Activated CD4-positive, alpha-beta T cell treated with anti-CD3 and anti-CD28 coated beads, Interleukin-2, amount 10 ng/mL, durations not matched to agents 24 days and 14 days (primary cell): ENCODE measurements at places on chromosomes 12 and 14.

DNA sequence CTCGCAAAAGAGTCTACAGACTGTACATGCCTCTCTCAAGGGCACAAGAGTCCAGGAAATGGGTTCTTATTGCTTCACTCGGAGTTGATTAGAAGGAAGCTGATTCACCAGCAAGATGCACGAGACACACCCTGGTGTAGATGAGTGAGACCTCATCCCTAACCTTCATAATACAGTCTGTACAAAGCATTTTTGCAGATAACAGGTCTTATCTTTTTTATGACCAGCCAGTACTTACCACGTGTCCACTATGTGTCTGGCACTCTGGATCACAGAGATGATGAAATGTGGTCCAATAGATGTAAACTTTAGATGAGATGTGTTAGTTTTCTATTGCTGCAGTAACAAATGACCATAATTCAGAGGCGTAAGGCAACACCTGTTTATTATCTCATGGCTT lies 53.4 kb upstream of the PWP1 start:
- H3K36me3 ChIP-seq = peaks cover 10% of the 10 kb centered on the region
- no peak overlapping the region for H3K4me3 ChIP-seq
- H3K4me1 ChIP-seq = no peaks in the 10 kb centered on the region
- DNase-seq = no peak
- H3K27ac ChIP-seq = no peak overlapping the region

- no peaks in the 10 kb centered on the region for H3K27me3 ChIP-seq
- H3K4me3 ChIP-seq = no peak overlapping the region
- H3K27ac ChIP-seq = no peak overlapping the region
- no peaks in the 10 kb centered on the region for H3K36me3 ChIP-seq
These were observed 77.8 kb upstream of the CNOT2 start for GRCh38 chr12:70165450-70165849.

DNA sequence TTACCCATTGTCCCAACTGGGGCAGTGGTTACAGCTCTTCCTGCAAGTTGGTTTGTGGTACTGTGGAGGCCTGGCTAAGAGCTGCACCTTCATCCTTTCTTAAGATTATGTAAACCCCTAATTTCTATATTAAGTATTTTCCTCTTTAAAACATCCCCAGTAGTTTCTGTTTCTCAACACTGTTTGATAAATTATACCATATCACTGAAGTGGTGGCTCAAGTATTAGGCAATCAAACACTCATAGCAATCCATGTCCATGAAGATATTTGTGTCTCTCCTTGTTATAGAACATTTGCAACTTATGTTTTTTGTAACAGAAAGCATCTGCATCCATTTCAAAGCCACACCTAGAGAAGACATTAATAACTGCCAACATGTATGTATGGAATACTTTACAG lies 31.8 kb downstream of the ATXN3 start:
- DNase-seq = no peak
- H3K4me1 ChIP-seq = no peaks in the 10 kb centered on the region
- peaks cover 15% of the 10 kb centered on the region for H3K36me3 ChIP-seq
- H3K4me3 ChIP-seq = no peak overlapping the region
- no peaks in the 10 kb centered on the region for H3K27me3 ChIP-seq

GRCh38 chr14:52043690-52044089 lies 25.2 kb downstream of the NID2 start:
- H3K4me3 ChIP-seq = no peak overlapping the region
- H3K36me3 ChIP-seq = no peaks in the 10 kb centered on the region
- H3K27ac ChIP-seq = no peak overlapping the region
- H3K27me3 ChIP-seq = peaks cover 7% of the 10 kb centered on the region

GRCh38 chr12:103105971-103106597 lies 148.6 kb downstream of the ASCL1 start:
- no peak overlapping the region for H3K27ac ChIP-seq
- H3K36me3 ChIP-seq = no peaks in the 10 kb centered on the region
- no peak overlapping the region for H3K4me3 ChIP-seq

DNA sequence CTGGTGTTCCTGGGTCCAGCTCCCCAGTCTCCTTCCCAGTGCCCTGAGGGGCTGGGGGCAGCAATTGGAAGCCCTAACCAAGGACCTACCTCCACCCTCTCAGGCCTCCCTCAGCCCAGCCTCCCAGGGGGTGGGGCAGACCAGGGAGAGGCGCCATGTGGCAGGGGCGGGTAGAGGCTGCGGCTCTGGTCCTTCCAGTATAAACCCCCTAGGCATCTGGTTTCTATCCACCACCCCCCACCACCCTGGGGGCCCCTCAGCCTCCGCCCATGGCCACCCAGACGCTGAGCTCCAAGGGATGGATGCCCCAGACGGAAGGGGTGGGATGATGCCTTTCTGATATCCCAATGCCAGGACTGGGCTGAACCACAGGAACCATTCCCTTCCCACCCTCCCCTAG lies 2.8 kb upstream of the SP7 start:
- H3K4me3 ChIP-seq = no peak overlapping the region
- no peaks in the 10 kb centered on the region for H3K36me3 ChIP-seq
- peaks cover 45% of the 10 kb centered on the region for H3K27me3 ChIP-seq
- H3K4me1 ChIP-seq = peaks cover 31% of the 10 kb centered on the region

- H3K4me3 ChIP-seq = no peak overlapping the region
- no peak overlapping the region for H3K27ac ChIP-seq
- peaks cover 35% of the 10 kb centered on the region for H3K4me1 ChIP-seq
These were observed 5.1 kb downstream of the KMT5A start for GRCh38 chr12:123388951-123389559.

- DNase-seq = peak; percentile 68
- H3K27me3 ChIP-seq = peaks cover 9% of the 10 kb centered on the region
- no peaks in the 10 kb centered on the region for H3K36me3 ChIP-seq
These were observed 53.1 kb downstream of the SIX6 start for GRCh38 chr14:60561845-60562746.

GRCh38 chr12:67714648-67715047 lies 66.1 kb downstream of the DYRK2 start:
- H3K4me3 ChIP-seq = no peak overlapping the region
- no peaks in the 10 kb centered on the region for H3K36me3 ChIP-seq
- H3K27me3 ChIP-seq = peaks cover 14% of the 10 kb centered on the region
- no peak overlapping the region for H3K27ac ChIP-seq
- H3K4me1 ChIP-seq = peaks cover 6% of the 10 kb centered on the region
- no peak for DNase-seq

- DNase-seq = no peak
- no peak overlapping the region for H3K4me3 ChIP-seq
- no peaks in the 10 kb centered on the region for H3K4me1 ChIP-seq
- no peaks in the 10 kb centered on the region for H3K36me3 ChIP-seq
These were observed 35.7 kb downstream of the IQSEC3 start for GRCh38 chr12:101969-102878.

GRCh38 chr12:123270214-123271000 lies 1.2 kb downstream of the CDK2AP1 start:
- peak overlapping the region; percentile 83 for H3K27ac ChIP-seq
- peak; percentile 73 for DNase-seq
- no peaks in the 10 kb centered on the region for H3K27me3 ChIP-seq

DNA sequence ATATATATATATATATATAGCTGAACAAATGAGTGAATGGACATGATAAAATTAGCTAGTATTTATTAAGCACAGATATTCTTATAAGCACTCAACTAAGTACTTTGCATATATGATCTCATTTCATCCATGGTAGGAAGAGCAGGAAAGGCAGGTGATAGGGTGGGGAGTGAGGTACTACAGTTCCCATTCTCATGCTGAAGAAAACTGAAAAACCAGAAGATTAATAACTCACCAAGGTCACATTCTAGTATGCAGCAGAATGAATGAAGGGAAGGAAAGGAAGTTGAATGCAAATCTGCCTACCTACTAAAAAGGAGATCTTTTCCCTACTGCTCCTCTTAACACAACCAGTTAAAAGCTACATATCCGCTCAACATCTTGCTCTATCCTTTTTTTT lies 298.1 kb upstream of the TMPO start:
- H3K27me3 ChIP-seq = peaks cover 8% of the 10 kb centered on the region
- H3K4me1 ChIP-seq = no peaks in the 10 kb centered on the region
- no peak for DNase-seq
- H3K36me3 ChIP-seq = no peaks in the 10 kb centered on the region
- no peak overlapping the region for H3K4me3 ChIP-seq

DNA sequence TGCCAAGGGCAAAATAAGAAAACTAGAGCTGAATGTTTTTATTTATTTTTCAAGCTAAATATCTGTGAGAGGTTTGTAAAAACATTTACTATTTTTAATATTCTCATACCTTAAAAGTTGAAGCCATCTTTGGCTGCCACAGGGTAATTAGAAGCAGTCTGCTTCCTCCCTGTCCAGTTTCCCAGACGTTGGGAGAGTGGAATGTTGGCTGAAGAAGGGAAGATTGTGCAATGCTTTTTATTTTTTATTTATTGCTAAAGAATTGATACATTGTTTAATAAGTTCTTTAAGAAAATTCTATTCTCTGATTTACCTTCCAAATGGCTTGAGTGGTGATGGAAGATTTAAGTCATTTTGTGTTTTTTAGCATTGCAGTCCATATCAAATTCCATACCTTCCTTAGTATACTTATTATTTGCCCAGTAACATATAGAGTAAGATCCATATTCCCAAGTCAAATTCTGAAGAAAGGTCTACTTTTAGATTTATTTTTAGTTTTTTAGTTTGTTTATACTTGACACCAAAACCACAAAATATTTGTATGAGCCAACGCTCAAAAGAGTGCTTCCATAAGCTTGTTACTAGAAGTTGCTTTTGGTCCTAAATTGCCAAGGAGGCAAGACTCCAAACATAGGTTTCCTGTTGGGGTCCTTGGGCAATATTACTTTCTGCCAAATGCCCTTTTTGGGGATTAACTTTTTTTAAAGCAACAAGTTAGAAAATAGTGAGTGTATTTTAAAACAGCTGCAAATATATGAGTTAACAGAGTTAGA lies 124.0 kb upstream of the CPM start:
- H3K36me3 ChIP-seq = no peaks in the 10 kb centered on the region
- no peak overlapping the region for H3K27ac ChIP-seq
- no peaks in the 10 kb centered on the region for H3K27me3 ChIP-seq
- peaks cover 37% of the 10 kb centered on the region for H3K4me1 ChIP-seq
- no peak overlapping the region for H3K4me3 ChIP-seq
- DNase-seq = no peak

- H3K27ac ChIP-seq = no peak overlapping the region
- no peaks in the 10 kb centered on the region for H3K27me3 ChIP-seq
- no peak for DNase-seq
- H3K4me3 ChIP-seq = no peak overlapping the region
These were observed 228.4 kb upstream of the SOX5 start for GRCh38 chr12:24177889-24178288.

GRCh38 chr14:101131451-101131916 lies 228.0 kb upstream of the RTL1 start:
- no peaks in the 10 kb centered on the region for H3K36me3 ChIP-seq
- peaks cover 12% of the 10 kb centered on the region for H3K27me3 ChIP-seq
- no peak for DNase-seq
- H3K27ac ChIP-seq = no peak overlapping the region
- H3K4me3 ChIP-seq = no peak overlapping the region
- H3K4me1 ChIP-seq = peaks cover 2% of the 10 kb centered on the region

DNA sequence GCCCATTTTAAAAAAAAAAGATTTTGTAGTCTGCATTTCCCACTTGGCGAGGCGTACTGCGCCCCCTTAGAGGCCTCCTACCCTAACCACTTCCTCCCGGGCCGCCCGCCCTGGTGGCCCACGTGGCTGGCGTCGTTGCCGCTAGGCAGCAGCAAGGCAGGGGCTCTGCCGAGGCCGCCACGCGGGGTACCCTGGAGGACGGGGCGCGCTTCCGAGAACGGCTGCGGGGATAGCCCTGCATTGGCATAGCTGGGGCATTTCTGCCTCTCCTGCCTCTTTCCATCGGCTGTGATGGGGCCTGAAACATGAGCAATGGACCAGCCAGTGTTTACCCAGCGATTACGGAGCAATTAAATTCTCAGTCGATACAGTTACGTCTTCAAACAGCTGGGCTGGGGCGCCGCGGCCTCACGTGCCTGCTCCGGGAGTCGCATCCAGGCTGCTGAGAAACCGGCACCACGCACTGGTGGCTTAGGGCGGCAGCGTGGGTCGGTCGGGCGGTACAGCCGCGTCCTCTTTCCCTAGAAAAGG lies 38.0 kb downstream of the IQSEC3 start:
- H3K36me3 ChIP-seq = no peaks in the 10 kb centered on the region
- H3K27ac ChIP-seq = no peak overlapping the region
- no peak for DNase-seq
- peaks cover 7% of the 10 kb centered on the region for H3K27me3 ChIP-seq
- H3K4me1 ChIP-seq = peaks cover 4% of the 10 kb centered on the region

DNA sequence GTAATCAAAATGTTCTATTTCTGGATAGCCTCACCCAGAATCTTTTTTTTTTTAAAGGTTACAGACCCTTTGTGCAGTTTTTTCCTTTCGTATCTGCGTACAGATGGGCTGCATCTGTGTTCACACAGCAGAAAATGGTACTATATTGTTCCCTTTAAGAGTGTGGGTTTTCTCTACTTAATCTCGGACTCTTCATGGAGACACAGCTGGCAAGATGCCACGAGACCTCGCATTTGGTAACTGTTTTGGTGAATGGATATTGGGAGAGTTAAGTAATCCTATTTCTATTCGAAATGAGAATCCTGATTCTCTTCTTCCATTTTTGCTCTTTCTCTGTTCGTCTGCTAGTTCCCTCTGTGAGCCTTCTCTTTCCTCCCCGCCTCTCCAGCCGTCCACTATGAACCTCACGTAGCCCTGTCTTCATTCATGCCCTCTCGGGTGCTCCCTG lies 85.7 kb downstream of the SAMD4A start:
- H3K27me3 ChIP-seq = peaks cover 26% of the 10 kb centered on the region
- DNase-seq = no peak
- H3K27ac ChIP-seq = no peak overlapping the region

DNA sequence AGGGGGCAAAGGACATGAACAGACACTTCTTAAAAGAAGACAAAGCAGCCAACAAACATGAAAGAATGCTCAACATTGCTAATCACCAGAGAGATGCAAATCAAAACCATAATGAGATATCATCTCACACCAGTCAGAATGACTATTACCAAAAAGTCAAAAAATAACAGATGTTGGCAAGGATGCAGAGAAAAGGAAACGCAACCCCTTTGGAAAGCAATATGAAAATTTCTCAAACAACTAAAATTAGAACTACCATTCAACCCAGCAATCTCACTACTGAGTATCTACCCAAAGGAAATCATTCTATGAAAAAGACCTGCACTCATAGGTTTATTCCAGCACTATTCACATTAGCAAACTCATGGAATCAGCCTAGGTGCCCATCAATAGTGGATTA lies 25.6 kb downstream of the MDM1 start:
- no peak overlapping the region for H3K4me3 ChIP-seq
- peaks cover 58% of the 10 kb centered on the region for H3K36me3 ChIP-seq

GRCh38 chr14:60657456-60658210 lies 8.4 kb upstream of the SIX1 start:
- peaks cover 80% of the 10 kb centered on the region for H3K27me3 ChIP-seq
- peak overlapping the region; percentile 41 for H3K27ac ChIP-seq
- H3K4me1 ChIP-seq = peaks cover 34% of the 10 kb centered on the region
- peak overlapping the region; percentile 88 for H3K4me3 ChIP-seq
- DNase-seq = peak; percentile 63
- H3K36me3 ChIP-seq = peaks cover 16% of the 10 kb centered on the region

GRCh38 chr12:132813443-132813842 lies 15.2 kb downstream of the GOLGA3 start:
- peaks cover 58% of the 10 kb centered on the region for H3K36me3 ChIP-seq
- H3K27ac ChIP-seq = no peak overlapping the region
- H3K4me3 ChIP-seq = no peak overlapping the region
- no peaks in the 10 kb centered on the region for H3K27me3 ChIP-seq
- peaks cover 7% of the 10 kb centered on the region for H3K4me1 ChIP-seq

GRCh38 chr12:6635375-6635855 lies 344 bp downstream of the LPAR5 start:
- peak overlapping the region; percentile 87 for H3K27ac ChIP-seq
- peak; percentile 81 for DNase-seq
- peak overlapping the region; percentile 56 for H3K4me3 ChIP-seq
- no peaks in the 10 kb centered on the region for H3K36me3 ChIP-seq
- H3K4me1 ChIP-seq = peaks cover 43% of the 10 kb centered on the region

- peaks cover 18% of the 10 kb centered on the region for H3K36me3 ChIP-seq
- H3K4me1 ChIP-seq = peaks cover 35% of the 10 kb centered on the region
- H3K27me3 ChIP-seq = peaks cover 3% of the 10 kb centered on the region
- peak overlapping the region; percentile 90 for H3K4me3 ChIP-seq
- no peak for DNase-seq
These were observed 719 bp upstream of the SRSF9 start for GRCh38 chr12:120470150-120470784.
